ENCODE measurements at places on chromosomes 1 and 21.

GRCh38 chr1:79325126-79325525 is 318.6 kb upstream of the ADGRL4 start:
- no peak for DNase-seq

DNA sequence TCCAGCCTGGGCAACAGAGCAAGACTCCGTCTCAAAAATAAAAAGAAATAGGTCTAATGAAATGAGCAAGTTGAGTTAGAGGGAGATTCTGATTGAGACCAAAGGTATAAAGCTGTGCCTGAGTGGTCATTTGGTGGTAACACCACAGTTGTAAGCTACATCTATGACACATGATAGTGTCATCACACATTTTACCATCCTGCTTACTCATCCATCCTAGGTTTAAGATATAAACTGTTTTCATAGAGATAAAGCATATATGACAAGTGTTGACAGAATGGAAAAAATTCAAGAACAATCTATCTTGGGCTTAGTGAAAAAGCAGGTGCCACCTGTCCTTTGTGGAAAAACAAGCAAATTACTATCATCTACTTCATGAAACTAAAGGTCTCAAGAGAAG is 7.1 kb upstream of the CFAP141 start:
- no peak for DNase-seq

DNA sequence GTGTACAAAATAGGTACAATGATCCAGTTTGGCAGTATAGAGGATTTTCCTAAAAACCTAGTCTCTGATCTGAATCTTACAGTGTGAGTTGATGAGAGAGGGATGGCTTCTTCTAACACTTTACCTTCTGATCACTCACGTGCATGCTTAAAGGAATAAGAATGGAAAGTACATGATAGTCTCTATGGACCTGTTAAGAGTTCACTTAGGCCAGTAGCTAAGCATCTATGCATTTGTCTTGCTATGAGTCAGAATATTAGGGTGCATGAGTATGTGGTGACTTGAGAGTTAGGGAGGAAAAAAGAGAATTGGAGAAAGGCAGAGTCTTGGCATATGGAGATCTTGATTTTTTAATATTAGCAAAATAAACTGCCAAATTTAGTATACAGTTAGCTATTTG is 206.3 kb downstream of the COL11A1 start:
- DNase-seq, result peak; percentile 55

DNA sequence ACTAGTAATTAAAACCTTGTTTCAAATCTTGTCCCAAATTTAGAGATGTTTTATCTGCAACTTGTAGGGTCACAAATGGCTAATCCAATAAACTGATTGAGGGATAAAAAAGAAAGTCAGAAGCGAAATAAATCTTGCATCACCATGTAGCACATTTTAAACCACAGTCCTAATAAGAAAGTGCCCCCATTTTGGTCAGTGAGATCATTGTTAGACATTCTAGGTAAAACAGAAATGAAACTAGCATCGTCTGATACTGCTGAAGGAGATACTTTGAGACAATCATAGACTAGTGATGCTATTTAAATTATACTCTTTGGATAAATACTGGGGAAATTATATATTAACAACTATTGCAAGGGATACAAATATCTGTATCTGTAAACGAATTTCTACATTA is 247.9 kb downstream of the AMY1C start:
- DNase-seq, result no peak

DNA sequence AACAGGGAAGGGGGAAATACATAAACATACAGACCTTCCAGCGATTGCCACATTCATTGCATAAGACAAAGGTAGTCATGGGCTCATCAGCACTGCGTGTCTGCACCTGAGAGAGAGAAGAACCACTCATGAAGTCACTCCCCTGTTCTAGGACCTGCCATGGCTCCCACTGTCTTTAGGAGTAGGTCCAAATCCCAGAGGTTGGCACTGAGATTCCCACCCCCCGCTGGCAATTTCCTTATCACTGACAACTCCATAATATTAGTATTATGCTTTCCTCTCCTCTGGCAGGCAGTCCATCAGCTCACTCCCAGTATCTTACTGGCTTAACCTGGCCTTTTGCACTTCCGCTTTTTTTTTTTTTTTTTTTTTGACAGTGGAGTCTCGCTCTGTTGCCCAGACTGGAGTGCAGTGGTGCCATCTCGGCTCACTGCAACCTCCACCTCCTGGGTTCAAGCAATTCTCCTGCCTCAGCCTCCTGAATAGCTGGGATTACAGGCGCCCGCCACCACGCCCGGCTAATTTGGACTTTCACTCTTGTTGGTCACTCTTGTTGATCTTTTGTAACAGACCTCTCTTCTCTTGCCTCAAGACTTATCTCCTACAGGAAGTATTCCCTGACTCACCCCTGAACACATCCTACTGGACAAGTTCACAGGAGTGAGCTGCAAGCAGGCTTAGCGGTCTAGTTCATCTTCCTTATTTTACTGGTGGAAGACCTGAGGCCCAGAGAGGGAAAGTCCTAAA is 14.8 kb upstream of the ZNF436 start:
- no peak for DNase-seq

GRCh38 chr1:29209173-29209572 is 21.6 kb downstream of the MECR start:
- no peak for DNase-seq

DNA sequence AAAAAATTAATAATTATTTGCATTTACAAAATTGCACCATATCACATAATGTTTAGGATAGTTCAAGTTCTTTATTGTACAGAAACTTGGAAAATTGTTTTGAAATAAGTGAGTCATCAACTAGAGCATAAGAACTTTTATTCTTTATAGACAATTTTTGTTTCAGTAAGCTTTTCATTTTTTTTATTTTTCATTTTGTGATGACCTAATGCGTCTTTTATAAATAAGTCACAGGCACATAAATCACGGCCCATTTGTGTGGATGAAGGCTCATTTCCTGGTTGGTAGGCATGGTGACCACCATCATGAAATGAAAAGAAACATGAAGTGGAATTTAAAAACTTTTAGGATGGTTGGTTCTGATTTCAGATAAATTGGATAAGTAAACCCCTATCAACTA is 39.3 kb downstream of the SPAG17 start:
- no peak for DNase-seq

DNA sequence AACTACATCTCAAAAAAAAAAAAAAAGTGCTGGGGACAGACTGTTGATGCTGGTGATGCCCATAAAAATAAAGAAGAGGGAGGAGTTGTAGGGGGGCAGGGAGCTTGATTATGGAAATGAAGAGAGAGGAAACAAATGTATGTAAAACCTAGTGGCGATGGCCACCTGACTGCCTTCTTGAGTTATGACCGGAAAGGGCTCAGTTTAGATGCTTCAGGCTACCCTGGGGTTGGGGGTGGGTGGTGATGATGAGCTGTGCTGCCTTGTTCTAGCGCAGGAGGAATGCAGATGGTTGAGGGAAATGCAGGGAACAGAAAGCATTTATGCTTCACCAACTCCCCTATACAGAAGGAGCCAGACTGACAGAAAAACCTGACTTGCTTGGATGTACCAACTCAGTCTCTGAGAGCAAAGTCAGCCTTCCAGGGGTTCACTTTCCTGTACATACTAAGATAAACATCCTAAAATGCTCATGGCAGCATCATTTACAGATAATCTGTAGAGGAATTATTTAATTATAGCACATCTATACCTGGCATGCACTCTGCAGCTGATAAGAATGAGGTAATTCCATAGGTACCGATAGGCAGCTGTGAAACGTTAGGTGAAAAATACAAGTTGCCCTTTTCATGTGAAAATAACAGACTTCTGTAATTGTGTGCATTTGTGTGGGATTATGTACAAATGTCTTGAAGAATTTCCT is 8.0 kb upstream of the BCAR3 start:
- no peak for DNase-seq

DNA sequence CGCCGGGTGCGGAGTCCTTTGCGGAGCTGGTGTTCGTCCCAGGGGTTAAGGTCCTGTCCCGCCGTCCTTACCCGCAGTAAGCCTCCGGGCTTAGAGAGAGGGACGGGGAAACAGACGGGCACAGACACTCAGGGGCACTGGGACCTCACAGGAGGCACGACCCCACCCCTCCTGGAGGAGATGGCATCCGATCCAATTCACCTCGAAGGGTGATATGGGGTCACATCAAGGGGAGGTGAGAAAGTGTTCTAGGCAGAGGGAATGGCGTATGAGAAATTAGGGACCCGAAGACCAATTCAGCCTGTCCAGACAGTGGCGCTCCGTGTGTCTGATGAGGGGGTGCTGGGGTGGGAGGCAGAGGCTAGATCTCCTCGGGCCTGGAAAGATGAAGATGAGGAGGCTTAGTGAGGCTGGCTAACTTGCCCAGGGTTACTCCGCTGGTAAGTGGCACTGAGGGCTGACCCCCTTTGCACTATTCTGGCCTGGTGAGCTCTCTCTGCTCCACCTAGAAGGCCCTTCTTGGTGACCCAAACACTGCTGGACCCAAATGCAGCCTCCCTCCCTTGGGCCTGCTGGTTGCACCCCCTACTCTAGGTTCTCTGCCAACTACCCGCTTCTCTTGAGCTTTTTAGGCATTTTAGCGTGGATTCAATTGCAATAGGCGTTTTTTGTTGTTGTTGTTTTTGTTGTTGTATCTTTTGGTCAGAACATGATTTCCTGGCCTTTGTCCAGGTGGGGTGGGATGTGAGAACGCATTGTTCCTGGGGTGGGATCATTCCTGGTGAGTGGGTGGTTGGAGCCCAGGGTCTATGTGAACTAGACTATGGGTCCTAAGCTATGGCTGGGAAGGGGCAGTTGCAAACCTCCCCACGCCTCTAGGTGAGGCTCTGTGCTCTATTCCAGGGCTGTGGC is 12.3 kb downstream of the BTBD19 start:
- peak; percentile 57 for DNase-seq

- DNase-seq, result no peak
Observed at GRCh38 chr1:211068976-211069375, 65.0 kb downstream of the KCNH1 start.

- peak; percentile 55 for DNase-seq
Observed at GRCh38 chr1:48048064-48048463, 50.9 kb upstream of the TRABD2B start.

GRCh38 chr1:76925825-76926224 is 58.5 kb downstream of the ST6GALNAC5 start:
- no peak for DNase-seq

DNA sequence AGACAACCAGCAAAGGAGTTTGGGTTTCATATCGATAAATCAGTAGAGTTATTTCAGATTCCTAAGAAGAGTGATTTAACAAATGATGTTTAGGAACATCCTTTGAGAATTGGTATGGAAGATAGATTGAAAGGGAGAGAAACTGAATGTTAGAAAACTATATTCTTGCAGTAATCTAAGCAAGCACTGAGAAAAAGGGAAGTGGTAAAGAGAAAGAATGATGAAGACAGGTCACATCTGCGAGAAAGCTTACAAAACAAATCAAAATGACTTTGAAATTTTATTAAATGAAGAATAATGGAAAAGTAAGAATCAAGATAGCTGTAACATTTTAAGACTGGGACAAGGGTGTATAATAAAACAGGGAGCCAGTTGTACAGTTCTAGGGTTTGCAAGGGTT is 177.0 kb downstream of the HS2ST1 start:
- no peak for DNase-seq
